ENCODE measurements at places on chromosomes 1 and 21. TPM values are rescaled to one million over a fixed set of nuclear protein-coding genes. Genes with fewer than 3 reads are reported as not detected.

DNA sequence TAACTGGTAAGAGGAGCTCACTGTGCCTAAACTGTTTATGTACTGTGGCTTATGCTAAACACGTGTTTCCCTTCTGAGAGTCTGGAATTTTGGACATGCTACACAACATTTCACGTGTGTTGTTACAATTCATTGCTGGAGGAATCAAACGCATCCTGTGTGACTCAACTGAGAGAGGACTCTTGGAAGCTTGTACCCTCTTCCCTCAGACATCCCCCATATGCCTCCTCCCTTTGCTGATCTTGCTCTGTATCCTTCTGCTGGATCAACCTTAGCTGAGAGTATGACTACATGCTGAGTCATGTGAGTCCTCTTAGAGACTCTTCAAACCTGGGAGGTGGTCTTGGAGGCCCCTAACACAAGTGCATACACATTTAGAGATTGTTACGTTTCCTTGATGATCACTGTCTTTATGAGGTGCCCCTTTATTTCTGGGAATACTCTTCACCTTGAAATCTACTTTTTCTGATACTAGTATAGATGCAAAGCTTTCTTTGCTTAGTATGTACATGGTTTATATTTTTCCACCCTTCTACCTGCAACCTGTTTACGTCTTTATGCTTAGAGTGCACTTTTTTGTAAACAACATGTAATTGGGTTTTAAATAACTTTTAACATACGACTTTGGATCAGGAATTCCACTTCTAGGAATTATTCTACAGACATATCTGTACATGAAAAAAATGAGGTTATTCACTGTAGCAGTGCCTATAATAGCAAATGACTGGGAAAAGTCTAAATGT, 8.7 kb downstream of the NPHP4 start:
- no peak for DNase-seq

MYOC gene
- total RNA-seq: 6.3 TPM

DNA sequence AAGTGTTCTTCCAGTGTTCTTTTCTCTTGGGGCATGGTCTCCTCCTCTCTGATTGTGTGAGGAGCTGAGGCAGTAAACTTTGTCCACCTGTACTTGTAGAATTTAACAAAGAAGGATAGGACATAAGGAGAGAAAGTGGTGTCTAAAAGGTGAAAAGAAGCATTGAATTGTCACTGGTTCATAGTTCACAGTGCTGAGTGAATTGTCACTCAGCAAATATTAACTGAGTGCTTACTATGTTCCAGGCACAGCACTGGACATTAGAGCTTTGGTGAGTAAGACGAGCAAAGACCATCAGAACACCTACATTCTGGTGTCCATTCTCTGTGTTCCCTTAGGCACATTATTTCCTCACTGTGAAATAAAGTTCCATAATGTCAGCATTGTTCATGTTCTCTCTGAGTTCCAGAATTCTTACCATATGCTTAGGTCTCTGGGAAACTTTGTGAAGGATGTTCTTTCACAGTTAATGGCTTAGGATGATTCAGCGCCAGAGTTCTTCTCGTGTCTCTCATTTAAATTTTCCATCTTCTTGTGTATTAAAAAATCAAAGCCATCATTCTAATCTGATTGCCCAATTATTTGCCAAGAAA, 156.8 kb upstream of the HOOK1 start:
- no peak for DNase-seq

DNA sequence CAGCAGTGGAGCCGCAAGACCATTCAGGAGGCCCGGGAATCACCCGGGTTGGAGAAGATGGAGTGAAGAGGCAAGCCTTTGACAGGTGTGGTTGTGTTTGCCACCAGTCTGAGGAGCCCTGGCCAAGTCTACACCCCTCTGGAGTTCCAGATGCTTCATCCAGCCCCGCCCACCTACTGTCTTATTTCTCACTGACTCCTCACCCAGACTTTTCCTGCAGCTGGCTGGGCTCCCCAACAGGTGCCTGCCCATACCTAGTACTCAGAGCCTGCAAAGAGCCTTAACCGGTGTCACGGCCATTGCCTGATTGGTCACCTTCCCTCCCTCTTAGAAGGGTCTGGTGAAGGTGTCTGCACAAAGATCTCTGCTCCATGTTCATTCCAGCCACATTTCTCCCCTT, 16.0 kb downstream of the SLC9A1 start:
- DNase-seq: no peak

- DNase-seq: no peak
Measured at GRCh38 chr1:170800812-170801211, 134.5 kb upstream of the MROH9 start.

AMY1A gene
- not detected for total RNA-seq

NHLH1 gene
- total RNA-seq: not detected

GRCh38 chr1:118110580-118110979, 74.4 kb downstream of the SPAG17 start:
- no peak for DNase-seq

DNA sequence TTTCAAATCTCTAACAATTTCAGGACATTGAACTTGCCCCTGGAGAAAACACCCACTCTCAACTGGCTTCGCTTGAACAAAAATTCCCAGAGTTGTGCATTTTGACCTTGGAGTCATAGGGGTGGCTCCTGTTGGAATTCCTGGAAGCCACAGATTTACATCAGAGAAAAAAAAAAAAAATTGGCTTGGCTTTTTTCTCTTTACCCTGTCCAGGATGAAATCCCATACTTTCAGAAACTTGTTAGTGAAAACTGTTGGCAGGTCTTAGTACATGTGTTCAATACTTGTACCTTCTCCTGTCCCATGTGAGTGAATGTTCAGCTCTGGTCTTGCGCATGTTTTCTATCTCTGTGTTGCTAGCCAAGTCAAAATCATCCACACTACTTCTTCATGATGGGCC, 228.8 kb downstream of the TGFB2 start:
- no peak for DNase-seq

- DNase-seq: peak; percentile 13
Measured at GRCh38 chr1:178937695-178938094, 66.8 kb upstream of the ANGPTL1 start.

KCNA2 gene
- total RNA-seq: not detected

KRTAP11-1 gene
- 2.5 TPM for total RNA-seq

GRCh38 chr1:119266386-119266785, 102.2 kb upstream of the HAO2 start:
- no peak for DNase-seq

FAM151A gene
- total RNA-seq: not detected

- DNase-seq: no peak
Measured at GRCh38 chr1:193916452-193916851, 730.0 kb upstream of the B3GALT2 start.

DNA sequence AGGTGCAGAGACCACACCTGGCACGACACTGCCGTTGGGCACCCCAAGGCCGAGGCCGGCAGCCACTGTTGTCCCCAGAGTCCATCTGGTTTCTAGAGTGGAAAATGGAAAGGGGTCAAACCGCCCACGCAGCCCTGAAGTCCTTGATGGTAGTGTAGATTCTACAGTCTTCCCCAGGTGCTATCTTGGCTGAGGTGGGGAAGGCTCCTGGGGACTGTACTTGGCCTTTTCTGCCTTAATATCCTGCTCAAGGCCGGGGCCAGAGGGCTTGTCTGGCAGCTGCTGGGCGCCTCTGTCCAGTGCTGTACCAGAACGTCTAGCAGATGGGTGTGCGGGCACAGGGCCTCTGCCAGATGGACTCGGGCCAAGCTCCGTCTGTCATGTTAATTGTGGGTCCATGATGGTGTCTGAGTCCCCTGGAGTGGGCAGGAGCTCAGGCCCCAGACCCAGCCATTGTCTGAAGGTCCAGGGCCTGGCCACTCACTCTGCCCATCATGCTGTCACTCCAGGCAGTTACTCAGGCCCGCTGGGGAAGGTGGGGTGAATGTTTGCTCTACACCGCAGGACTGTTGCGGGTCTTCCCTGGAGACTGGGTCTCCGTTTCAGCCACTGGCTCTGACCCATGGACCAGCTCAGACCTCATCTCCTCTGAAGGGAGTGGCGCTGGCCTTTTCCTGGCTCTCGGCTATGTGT, 161.9 kb upstream of the COL6A1 start:
- DNase-seq: no peak

RGS5 gene
- 48.1 TPM for total RNA-seq

DNA sequence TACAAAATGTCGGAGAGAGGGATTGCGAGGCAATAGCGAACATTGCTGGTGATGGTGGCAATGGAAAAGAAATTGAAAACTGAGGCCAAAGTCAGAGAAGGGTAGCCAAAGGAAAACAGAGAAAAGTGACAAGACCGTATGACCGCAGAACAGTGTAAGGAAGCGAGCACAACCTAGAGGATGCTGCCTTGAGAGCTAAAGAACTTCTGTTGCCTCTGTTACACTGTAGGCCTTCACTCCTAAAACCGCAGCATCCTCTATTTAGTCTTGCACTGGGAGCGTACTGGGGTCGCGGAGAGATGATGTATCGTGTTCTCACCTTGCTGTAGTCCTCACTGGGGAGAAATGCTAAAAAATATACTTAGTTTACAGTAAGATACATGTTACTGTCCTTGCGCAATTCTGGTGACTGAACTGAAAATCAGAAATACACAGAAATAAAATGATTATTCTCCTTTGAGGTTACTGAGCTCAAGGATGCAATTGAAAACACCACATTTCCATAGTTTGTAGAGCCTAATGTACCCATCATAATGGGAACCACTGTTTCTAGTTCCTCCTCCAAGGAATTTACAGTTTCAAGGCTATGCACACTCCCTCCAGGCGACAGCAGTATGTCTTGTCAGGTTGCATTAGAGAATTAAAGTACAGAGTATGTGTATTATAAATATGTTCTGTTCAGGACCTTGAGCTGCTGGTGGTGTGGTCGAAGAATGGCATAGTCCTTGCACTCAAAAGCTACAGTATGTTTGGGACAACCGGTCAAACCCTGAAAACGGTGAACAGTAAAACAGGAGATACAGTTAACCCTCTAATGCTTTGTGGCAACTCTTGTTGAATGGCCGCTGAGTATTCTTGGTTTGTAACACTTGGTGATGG, 1.3 kb downstream of the NEK7 start:
- no peak for DNase-seq

OR2L3 gene
- not detected for total RNA-seq

GRCh38 chr1:194295685-194296084, 1109.3 kb upstream of the B3GALT2 start:
- DNase-seq: no peak

TRAF3IP3 gene
- 1.1 TPM for total RNA-seq

DNA sequence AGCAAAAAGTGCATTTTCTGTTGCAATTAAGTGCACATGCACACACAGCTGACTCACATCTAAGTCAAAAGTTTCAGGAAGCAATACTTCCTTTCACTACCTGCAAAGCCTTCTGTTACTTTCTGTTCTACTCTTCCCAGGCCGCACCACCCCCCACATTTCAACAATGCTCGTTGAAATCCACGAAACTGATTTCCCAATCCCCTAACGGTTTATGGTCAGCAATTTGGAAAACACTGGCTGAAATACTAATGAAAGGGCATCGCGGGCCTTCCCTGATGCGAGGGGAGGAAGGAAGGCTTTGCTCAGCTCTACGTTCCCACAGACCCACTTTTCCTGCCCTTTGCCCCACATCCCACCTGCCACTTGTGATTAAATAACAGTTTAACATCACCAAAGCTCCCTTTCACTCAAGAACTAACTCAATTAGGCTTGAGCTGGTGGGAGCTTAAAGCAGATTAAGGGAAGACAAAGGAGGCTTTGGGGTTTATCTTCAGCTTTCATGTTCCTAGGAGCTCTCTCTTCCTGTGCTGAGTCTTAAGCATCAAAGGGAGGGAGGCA, 243.2 kb upstream of the RAB4A start:
- DNase-seq: peak; percentile 43

- no peak for DNase-seq
Measured at GRCh38 chr1:37009521-37009920, 24.8 kb downstream of the GRIK3 start.

- peak; percentile 78 for DNase-seq
Measured at GRCh38 chr21:42311160-42311559, 4.0 kb downstream of the TFF3 start.

DNA sequence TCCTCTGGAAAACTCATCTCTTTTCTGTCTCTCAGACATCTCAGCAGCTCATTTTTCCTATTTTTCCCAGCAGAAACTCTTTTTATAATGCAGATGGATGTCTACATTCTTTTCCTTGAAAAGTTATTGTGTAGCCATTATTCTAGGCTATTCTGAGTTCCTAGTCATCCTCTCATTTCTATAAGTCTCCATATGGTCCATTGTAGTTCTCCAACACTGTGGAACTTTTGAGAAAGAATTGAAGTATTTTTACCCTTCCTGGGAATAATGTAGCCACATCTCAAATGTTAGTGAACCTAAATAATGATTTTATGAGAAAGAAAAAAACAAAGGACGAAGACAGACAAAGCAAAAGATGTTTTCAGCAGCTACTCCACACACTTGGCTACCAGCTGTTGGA, 26.4 kb upstream of the GPR25 start:
- DNase-seq: no peak

BNIPL gene
- total RNA-seq: 297 TPM

DNA sequence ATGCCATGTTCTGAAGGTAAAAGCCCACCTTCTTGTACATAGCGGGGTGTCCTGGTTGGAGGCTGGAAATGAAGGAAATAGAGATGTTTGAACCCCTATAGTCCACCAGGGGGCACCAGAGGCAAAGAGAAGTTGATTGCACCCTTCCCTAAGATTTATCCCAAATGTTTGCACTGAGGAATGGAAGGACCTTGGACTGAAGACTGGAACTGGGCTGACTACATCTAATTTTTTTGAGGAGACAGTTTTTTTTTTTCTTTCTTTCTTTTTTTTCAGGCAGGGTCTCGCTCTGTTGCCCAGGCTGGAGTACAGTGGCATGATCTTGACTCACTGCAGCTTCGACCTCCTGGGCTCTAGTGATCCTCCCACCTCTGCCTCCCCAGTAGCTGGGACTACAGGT, 55.3 kb upstream of the EIF4G3 start:
- peak; percentile 53 for DNase-seq

MYOG gene
- not detected for total RNA-seq

- DNase-seq: no peak
Measured at GRCh38 chr1:65387821-65388220, 32.6 kb upstream of the LEPR start.

ANGPTL3 gene
- not detected for total RNA-seq

GRCh38 chr1:32339363-32339978, 3.4 kb upstream of the MARCKSL1 start:
- DNase-seq: no peak

MIXL1 gene
- not detected for total RNA-seq

TNFRSF9 gene
- not detected for total RNA-seq

DNA sequence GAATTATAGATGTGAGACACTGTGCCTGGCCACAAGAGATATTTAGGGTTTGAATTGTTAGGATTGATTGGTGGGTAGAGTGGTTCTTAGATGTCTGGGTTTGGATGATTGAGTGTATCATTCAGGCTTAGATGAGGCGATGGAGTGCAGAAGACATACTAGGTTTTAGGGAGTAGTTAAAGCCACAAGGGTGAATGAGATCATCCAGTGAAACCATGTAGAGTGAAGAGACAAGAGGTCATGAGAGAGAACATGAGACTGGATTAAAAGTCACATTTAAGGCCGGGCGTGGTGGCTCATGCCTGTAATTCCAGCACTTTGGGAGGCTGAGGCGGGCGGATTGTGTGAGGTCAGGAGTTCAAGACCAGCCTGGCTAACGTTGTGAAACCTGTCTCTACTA, 37.2 kb downstream of the ZFYVE9 start:
- no peak for DNase-seq
